ENCODE measurements at places on chromosomes 7 and 10. TPM values are rescaled to one million over a fixed set of nuclear protein-coding genes. Genes with fewer than 3 reads are reported as not detected.

DNA sequence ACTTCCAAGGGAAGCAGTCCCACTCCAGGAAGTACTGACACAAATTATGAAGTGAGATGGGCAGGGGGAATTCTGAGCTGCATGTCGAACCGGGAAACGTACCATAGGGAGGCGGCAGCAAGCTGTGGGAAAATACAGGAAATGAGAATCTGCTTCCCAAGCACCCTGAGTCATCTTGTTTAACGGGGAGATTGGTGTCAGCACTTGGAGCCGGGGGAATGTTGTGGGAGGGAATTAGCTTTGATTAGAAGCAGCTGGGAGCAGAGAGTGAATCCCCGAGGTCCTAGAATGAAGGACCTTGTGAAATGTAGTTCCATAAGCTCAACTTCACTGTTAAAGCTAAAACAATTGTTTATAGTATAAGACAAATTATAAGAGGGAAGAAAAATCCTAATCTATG is 141.4 kb upstream of the PRKCQ start:
- no peak overlapping the region for H3K27ac ChIP-seq
- H3K27me3 ChIP-seq = no peaks in the 10 kb centered on the region
- no peaks in the 10 kb centered on the region for H3K4me1 ChIP-seq

MYPN gene
- 0.13 TPM for total RNA-seq

CRHR2 gene
- not detected for total RNA-seq

WNT8B gene
- total RNA-seq = not detected

DNA sequence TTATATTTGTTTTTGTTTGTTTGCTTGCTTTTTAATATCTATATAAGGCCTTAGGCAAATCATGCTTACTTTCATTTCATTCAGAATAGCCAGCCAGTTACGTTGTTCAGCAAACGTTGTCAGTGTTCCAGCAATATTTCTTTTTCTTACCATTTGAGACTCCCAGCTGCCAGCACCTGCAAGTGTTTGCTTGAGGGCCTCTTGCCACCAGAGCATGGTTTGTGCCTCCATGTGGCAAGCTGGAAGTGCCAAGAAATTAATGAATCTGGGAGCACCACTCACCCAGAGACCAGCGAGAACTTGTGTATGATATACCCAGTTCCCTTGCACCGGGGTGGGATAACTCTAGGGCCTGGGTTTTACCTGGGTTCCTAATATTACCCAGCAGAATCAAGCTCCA is 177.1 kb upstream of the CSTF2T start:
- no peaks in the 10 kb centered on the region for H3K4me1 ChIP-seq
- DNase-seq = no peak
- H3K4me3 ChIP-seq = no peak overlapping the region
- H3K27me3 ChIP-seq = no peaks in the 10 kb centered on the region
- no peak overlapping the region for H3K27ac ChIP-seq
- no peaks in the 10 kb centered on the region for H3K36me3 ChIP-seq

GRCh38 chr7:17497136-17497535 is 198.7 kb downstream of the AHR start:
- H3K27ac ChIP-seq = no peak overlapping the region
- peaks cover 2% of the 10 kb centered on the region for H3K27me3 ChIP-seq
- no peaks in the 10 kb centered on the region for H3K36me3 ChIP-seq
- H3K4me3 ChIP-seq = no peak overlapping the region

DNA sequence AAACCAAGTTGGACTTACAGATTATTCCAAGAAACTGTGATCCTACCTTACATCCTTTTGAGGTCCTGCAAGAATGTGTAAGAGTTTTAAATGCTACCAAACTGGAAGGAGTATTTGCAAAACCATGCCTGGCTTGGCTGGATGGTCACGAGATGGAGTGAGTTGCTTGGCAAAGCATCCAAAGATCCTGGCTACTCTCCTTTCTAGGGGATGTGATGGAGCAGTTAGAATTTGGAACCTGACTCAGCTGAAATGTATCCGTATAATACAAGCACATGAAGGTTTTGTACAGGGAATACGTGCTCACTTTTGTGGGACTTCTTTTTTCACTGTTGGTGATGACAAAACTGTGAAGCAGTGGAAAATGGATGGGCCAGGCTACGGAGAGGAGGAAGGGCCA is 13.3 kb upstream of the SYPL1 start:
- H3K27ac ChIP-seq = no peak overlapping the region
- H3K4me1 ChIP-seq = peaks cover 7% of the 10 kb centered on the region
- H3K27me3 ChIP-seq = 0 out of 2 replicates have a peak, but pooled peaks cover 4% of the 10 kb centered on the region
- H3K36me3 ChIP-seq = no peaks in the 10 kb centered on the region
- DNase-seq = no peak

DNA sequence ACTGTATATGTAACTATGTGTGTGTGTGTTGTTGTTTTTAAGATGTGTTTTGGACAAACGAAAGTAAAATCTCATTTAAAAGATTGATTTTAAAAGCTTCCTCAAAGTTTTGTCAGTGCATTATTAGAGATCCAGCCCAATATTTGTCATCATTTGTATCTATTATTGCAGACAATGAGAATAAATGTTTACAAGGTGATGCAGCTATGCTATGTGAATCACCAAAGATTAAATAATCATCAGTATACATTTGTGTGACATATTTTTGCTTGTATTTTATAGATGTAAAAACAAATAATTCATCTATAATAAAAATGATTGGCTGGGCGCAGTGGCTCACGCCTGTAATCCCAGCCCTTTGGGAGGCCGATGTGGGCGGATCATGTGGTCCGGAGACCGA is 35.3 kb upstream of the RTKN2 start:
- H3K36me3 ChIP-seq = no peaks in the 10 kb centered on the region
- no peak for DNase-seq
- no peaks in the 10 kb centered on the region for H3K27me3 ChIP-seq
- no peak overlapping the region for H3K4me3 ChIP-seq
- peaks cover 6% of the 10 kb centered on the region for H3K4me1 ChIP-seq
- no peak overlapping the region for H3K27ac ChIP-seq

GRCh38 chr10:2660276-2660675 is 407.1 kb upstream of the PFKP start:
- H3K27ac ChIP-seq = no peak overlapping the region
- no peaks in the 10 kb centered on the region for H3K36me3 ChIP-seq
- no peak overlapping the region for H3K4me3 ChIP-seq
- no peaks in the 10 kb centered on the region for H3K27me3 ChIP-seq
- no peaks in the 10 kb centered on the region for H3K4me1 ChIP-seq

DNA sequence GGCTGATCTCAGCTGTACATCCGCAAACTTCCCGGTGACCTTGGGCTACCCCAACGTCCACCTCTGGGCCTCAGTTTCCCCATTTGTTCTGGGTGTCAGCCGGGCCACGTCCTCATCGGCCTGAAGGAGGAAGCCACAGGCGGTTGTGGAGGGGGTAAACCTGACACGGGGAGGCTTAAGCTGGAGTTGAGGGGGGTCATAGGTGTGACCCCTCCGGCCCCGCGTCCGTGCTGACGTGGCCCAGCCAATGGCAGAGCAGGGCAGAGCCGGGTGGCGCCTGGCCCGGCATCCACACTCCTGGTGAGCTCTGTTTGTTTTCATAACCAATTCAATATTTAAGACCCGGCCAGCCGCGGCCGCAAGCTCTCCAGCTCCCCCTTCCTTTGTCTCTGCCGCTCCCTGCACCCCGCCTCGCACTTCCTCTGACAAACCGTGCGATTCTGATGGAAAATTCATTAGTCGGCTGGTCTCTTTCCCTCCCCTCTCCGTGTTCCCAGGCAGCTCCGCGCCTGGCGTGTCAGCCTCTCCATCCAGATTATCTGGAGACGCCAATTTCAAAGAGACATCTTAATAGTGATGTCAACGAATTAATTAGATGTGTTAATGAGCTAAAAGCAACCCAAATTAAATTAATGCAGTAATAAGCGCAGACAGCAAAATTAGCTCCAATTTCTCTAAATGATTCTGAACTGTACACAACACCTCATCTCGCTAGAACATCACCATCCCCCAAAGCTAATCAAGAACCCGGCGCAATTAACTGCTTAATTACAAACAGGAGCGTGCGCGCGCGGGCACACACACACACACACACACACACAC is 55.4 kb downstream of the MICALL2 start:
- no peak overlapping the region for H3K4me3 ChIP-seq
- H3K4me1 ChIP-seq = no peaks in the 10 kb centered on the region

DNA sequence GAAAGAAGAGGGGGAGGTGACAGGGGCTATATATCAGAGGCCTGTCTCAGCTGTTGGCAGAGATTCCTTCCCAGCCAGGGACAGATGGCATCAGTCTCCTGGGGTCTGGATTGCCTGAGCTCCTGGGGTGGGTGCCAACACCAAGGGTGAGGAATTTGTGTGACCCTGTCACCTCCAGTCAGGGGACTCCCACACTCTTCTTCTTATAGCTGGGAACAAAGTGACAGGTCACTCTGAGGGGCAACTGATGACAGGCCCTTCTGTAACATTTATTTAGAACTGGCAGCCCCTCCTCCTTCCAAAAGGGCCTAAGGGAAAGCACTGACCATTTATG is 53.7 kb upstream of the DUSP5 start:
- H3K27me3 ChIP-seq = no peaks in the 10 kb centered on the region
- DNase-seq = peak; percentile 44
- H3K4me3 ChIP-seq = no peak overlapping the region
- peaks cover 23% of the 10 kb centered on the region for H3K4me1 ChIP-seq
- H3K36me3 ChIP-seq = no peaks in the 10 kb centered on the region
- no peak overlapping the region for H3K27ac ChIP-seq

PLXNA4 gene
- 11.2 TPM for total RNA-seq

DNA sequence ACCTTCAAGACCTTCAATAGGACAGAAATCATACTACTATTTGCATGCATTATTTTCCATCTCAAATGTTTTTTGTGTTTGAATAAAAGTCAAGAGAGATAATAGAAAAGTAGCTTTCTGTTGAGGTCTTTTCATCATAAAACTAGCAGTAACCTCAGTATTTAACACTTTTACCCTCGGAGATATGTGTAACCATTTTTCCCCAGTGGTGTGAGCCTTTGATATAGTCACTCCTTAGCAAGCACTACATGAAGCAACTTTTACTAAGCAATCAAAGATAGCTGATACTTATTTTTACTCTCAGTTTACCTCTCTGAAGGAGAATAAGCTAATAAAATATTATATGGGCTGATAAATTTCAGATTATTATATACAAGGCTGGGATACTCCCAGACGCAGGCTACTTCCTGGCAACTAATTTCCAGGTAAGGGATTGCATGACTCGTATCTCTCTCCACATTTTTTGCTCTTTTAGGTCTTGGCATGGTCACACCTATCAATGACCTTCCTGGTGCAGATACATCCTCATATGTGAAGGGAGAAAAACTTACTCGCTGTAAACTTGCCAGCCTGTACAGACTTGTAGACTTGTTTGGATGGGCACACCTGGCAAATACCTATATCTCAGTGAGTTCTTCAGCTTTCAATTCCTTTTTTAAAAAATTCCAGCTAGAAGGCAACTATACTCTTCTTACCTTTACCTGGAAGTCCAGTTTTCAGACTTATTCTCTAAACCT is 91.5 kb upstream of the MXI1 start:
- H3K36me3 ChIP-seq = peaks cover 20% of the 10 kb centered on the region
- no peaks in the 10 kb centered on the region for H3K27me3 ChIP-seq
- no peaks in the 10 kb centered on the region for H3K4me1 ChIP-seq
- no peak overlapping the region for H3K4me3 ChIP-seq
- H3K27ac ChIP-seq = no peak overlapping the region

DNA sequence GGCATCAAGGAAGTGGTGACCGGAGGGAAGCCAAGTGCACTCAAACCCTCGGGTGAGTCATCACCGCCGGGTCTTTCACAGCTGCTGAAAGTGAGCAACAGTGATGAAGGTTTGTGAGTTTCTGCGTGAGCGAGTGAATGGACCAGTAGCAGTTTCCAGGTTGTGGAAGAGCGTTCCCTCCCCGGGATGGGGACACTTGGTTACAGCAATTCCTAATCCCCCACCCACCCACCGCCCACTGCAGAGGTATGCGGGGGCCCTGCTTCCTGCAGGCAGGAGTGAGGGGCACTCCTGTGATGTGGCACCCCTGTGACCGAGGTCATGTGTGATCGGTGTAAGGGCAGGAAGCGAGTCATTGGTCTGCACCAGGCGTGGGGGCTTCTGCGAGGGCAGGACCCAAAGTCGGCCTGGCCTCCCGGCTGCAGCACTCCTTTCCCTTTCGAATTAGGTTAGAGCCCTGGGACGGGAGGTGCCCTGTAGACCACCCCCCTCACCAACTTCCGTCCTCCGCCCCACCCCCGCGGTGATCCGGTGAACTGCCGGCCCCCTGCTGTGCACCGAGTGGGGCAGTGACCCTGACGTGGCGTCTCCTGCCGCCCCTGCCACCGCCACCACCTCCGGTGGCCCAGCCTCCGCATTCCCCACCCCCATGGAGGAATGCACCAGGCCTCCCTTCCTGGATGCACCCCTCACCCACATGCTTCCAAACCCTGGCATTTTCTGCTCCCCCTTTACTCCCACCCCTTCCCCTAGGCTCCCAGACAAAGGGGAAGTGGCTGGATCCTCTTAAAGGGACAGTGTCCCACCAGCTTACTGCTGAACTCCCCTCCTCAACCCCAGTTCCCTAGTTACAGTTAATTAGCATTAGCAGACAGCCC is 10.9 kb downstream of the LIMK1 start:
- peaks cover 26% of the 10 kb centered on the region for H3K4me1 ChIP-seq
- H3K27me3 ChIP-seq = no peaks in the 10 kb centered on the region
- H3K27ac ChIP-seq = peak overlapping the region; percentile 83
- peak; percentile 91 for DNase-seq
- peak overlapping the region; percentile 58 for H3K4me3 ChIP-seq

C10orf105 gene
- not detected for total RNA-seq

DNA sequence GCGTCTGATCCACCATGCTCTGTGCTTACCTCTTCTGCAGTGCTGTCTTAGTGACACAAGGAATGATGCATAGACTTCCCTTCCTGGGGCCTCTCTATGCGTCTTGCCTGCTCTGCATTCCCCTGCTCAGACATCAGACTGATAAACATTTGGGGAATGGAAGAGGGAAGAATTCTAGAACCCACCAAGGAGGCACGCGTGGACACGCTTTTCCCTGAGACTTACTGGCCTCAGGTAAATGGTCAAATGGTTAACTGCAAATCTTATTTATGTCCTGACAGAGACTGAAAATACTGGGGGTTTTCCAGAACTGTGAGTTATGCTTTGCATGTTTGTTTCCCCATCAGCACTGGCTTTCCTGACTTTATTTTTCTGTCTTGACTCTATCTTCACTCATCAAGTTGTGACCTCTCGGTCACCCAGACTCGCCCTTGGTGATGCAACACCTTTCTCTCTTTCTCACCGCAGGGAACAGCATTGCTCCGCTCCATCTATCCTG is 285.9 kb upstream of the FZD8 start:
- H3K36me3 ChIP-seq = no peaks in the 10 kb centered on the region
- no peaks in the 10 kb centered on the region for H3K27me3 ChIP-seq
- no peak for DNase-seq
- H3K4me3 ChIP-seq = no peak overlapping the region

- no peak overlapping the region for H3K4me3 ChIP-seq
- DNase-seq = no peak
- H3K27ac ChIP-seq = no peak overlapping the region
- no peaks in the 10 kb centered on the region for H3K27me3 ChIP-seq
- no peaks in the 10 kb centered on the region for H3K36me3 ChIP-seq
- H3K4me1 ChIP-seq = no peaks in the 10 kb centered on the region
Measured at GRCh38 chr10:95835149-95835860, 72.5 kb upstream of the CC2D2B start.

EEPD1 gene
- 0.93 TPM for total RNA-seq

NEUROD6 gene
- not detected for total RNA-seq
